ENCODE measurements at places on chromosomes 3 and 15.

DNA sequence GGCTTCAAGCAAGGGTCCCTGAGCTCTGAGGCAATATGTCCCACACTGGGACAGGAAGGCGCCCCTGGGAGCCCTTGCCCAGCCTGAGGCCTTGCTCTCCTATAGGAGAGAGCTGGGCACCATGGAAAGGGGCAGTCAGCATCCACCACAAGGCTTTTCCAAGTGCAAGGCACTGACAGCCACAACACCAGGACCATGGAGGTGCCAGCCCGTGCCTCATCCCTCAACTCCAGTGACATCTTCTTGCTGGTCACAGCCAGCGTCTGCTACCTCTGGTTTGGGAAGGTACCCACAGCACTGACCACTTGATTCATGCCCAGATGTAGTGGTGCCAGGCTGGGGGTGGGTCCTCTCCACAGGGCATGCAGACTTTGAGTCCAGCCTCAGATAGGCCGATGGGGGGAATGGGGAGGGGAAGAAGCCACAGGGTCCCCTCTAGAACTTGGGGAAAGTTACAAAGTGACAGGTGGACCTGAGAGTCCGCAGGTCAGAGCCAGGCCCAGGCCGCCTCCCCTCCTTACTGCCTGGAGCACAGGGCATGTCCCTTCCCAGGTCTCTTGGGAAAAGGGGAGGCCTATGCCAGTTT is 11.8 kb downstream of the VILL start:
- peak; percentile 3 for DNase-seq

- DNase-seq = no peak
Measured at GRCh38 chr15:70246623-70247220, 149.0 kb upstream of the TLE3 start.

DNA sequence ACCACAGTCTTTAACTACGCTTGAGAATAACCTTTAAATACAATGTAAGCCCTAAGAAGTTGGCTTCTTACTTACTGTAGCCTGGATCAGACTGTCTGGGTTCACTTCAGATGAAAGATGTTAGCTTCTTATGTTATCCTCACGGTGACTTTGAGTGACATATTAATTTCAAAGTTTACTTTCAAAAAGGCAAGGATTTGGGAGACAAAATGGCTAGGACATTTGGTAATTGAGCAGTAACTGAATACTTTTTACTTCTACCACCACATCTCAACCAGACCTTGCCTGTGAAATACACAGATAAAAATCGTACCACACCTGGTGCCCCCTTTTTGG is 36.0 kb upstream of the BNIP2 start:
- DNase-seq = no peak

DNA sequence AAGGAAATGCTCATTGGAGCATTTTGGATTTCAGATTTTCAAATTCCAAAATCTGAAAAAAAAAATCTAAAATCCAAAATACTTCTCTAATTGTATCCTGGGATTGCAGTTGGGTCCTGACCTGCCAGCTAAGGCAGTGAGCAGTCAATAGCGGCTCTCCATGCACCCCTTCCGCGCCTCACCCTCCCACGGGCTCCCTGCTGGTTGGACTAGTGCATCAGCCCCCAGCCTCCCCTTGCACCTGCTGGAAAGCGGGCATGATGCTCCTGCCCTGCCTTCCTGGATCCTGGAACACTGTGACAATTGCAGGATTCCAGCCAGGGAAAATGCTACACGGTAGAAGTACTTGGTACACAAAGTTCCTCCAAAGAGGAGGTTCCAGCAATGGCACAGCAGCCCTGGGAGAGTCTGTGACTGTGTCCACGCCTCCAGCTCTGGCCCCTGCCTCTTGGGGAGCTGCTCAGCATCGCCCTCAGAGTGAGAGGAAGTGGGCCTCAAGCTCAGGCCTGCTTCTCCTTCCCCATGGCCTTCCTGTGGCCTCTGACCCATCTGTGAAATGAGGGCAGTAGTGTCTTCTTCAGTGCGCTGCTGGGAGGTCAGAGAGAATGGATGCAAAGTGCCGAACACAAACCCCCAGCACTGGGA is 39.5 kb upstream of the CHRNB4 start:
- no peak for DNase-seq

GRCh38 chr3:168813225-168813802 is 717.6 kb upstream of the GOLIM4 start:
- no peak for DNase-seq

DNA sequence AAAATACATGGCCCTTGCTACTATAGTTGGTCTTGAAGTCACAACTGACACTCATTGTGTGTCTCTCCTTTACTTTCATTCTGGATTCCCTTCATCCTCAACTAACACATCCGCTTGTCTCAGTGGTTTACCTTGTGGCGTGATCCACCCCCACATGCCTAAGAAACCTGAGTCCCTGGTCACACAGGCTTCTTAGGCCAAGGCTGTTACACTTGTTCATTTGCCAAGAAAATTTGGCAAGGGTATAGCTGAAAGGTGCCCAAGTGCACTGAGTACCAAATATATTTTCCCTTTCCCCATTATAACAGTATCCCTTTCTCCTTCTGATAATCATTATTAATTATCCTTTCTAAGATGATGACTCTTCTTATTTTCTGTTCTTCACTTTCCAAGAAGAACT is 207.6 kb upstream of the STAC start:
- DNase-seq = no peak

DNA sequence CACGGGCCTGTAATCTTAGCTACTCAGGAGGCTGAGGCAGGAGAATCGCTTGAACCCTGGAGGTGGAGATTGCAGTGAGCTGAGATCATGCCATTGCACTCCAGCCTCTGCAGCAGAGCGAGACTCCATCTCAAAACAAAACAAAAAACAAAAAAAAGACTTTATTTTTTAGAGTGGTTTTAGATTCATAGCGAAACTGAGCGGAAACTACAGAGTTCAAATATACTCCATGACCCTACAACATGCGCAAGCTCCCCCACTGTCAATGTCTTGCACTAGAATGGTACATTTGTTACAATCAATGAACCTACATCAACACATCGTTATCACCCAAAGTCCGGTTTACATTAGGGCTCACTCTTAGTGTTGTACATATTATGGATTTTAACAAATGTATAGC is 2.2 kb upstream of the CRTAP start:
- DNase-seq = no peak

DNA sequence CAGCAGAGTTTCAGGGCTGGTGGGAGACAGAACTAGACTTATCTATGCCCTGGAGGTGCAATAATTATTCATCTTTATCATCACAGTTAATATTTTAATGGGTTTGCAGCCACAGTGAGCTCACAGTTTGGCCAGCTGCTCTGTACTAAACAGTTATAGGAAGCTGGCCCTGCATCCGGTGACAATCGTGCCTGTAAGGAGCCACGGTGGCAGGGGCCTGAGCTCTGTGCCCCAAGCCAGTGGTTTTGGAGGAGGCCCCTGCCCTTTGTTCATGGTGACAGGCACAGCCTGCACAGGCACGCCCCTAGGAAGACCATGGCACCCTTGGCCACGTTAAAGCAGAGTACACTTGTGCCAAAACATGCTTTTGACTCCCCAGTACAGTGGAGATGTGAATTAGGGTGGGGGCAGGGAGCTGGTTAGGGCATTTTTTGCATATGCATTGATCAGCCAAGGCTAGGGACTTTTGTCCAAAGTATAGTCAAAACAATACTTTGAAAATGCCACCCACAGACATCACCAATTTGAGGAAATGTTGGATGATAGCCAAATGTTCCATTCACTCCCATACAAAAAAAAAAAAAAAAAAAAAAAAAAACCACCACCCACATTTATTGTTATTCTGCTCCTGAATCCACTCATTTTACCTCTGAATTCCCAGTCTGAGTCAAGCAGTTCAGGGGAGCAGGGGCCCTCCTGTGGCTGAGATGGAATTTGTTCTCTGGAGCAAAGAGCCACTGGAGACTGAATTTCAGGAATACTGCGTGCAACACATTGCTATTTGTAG is 3.4 kb upstream of the RFTN1 start:
- no peak for DNase-seq

GRCh38 chr3:138740072-138740471 is 94.7 kb downstream of the PIK3CB start:
- no peak for DNase-seq

GRCh38 chr3:134846911-134847317 is 51.9 kb downstream of the EPHB1 start:
- DNase-seq = no peak

GRCh38 chr3:186902713-186903112 is 27.6 kb upstream of the ST6GAL1 start:
- DNase-seq = no peak

GRCh38 chr3:169758359-169758994 is 6.4 kb downstream of the TERC start:
- DNase-seq = no peak

GRCh38 chr15:32871883-32872282 is 154.1 kb downstream of the GREM1 start:
- no peak for DNase-seq

DNA sequence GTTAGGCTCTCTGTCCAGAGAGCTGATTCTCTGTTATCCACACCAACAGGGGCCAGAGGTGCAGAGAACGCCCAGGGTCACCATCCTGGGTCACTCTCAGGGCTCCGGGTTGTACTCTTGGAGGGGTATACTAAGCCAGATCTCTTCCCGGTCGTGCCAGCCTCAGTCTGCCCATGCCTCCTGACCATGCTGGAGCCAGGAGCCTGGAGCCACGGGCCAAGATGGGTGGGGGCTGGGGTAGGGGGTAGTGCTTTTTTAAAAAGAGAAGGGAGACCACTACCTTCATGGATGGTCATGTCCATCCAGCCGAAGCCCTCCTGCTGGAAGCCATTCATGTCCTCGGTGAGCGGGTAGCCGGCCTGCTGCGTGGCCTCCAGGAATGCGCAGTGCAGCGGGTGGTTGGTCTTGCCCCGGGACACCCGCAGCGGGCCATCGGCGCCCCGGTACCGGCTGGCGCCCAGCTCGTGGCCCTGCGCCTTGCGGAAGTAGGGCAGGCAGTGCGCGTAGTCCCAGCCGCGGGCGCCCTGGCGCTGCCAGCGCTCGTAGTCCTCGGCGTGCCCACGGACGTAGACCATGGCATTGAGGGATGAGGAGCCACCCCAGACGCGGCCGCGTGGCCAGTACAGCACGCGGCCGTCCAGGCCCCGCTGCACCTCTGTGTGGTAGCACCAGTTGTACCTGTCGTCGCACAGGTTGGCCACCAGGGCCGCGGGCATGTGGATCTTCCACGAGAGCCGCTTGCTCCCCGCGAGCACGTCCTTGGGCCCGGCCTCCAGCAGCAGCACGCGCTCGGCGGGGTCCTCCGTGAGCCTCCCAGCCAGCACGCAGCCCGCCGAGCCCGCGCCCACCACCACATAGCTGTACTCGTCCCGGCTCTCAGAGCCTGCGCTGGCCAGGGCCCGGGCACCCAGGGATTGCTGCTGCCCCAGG is 22.9 kb downstream of the CHDH start:
- peak; percentile 59 for DNase-seq

GRCh38 chr3:118984699-118985098 is 49.9 kb downstream of the IGSF11 start:
- DNase-seq = no peak

DNA sequence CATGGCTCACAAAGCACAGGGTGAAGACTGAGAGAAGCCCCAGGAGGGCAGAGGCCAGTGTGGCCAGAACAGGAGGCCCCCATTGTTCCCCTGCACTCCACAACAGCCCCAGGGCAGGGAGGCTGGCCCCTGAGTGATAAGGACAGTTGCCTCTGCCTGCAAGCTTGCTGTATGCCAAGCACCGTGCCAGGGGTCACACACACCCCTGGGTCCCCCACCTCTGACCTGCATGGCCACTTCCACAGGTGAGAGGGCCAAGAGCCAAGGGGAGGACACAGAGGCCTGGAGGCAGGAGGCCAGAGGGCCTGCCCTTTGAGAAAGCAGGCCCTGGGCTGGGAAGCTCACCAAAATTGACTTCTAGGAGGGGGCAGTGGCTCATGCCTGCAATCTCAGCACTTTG is 23.7 kb downstream of the ATRIP start:
- no peak for DNase-seq

DNA sequence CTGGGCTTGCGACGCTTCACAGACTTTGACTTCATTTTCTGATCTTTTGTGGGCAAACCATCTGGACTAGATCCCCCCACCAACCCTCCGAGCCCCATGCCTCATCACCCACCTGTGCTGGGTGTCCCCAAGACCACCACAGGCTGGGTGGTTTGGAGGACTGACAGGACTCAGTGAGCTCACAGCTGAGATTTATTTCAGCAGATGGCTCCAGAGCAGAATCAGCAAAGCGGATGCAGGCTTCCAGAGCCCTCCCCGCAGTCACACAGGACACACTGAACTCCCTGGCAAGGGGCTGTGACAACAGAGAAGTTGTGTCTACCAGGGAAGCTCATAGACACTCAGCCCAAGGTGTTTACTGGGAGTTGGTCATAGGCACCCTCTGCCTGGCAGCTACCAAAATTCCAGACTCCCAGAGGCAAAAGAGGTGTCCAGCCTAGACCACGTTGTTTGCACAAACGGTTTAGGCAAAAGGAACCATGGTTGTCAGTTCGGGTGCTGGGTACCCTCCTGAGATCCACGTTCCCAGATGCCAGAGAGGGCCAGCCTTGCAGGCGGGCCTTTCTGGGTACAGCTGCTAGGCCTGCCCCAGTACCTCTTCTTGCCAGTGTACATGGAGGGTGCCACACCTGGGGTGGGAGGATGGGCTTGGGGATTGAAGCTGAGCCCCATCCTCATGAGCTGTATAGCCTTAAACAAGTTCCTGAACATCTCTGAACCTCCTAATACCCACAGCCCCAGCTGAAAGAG is 170.3 kb downstream of the NSMCE3 start:
- DNase-seq = no peak

DNA sequence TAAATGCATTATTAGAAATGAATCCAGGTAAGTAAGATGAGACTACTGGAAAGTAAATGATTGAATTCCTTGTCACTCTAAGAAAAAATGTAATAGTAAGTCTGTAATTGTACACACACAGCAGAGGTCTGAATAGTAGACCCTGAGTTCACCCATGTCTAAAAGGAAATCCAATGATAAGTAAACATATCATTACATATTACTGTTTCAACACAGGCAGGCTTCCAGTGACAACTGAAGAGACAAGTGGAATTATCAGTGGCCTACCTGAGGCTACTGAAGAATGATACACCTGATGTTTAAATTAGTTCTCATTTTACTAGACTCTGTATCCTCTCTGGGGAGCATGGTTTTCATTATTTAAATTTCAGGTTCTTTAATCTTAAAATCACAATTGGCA is 6.2 kb upstream of the CCNL1 start:
- DNase-seq = no peak

- no peak for DNase-seq
Measured at GRCh38 chr15:92407916-92408315, 14.2 kb downstream of the ST8SIA2 start.

GRCh38 chr15:57611938-57612337 is 20.2 kb downstream of the MYZAP start:
- DNase-seq = peak; percentile 28

GRCh38 chr3:43062564-43063040 is 43.3 kb downstream of the POMGNT2 start:
- DNase-seq = no peak

DNA sequence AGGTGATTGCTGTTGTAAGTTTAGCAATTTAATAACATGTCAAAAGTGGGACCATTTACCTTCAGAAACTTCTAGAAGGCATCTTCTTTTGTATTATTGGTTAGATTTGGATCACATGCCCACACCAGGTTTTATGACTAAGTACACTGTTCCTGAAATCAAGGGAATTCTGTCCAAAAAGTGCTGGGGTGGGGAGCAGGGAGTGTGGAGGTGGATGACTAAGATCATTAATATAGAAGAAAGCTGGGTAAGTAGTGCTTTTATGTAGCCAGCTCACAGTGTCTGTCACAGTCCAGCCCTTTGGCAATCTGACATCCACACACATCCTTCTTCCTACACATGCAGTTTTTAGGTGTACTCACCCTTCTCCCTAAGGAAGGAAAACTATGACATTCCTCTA is 120.0 kb downstream of the TMCO5A start:
- no peak for DNase-seq

GRCh38 chr15:64161688-64162477 is 939 bp downstream of the PPIB start:
- DNase-seq = no peak

Measured in WTC11 (cell line).